ENCODE measurements at places on chromosomes 6 and 20.

- no peak for DNase-seq
Observed at GRCh38 chr6:141675957-141676356, 456.8 kb upstream of the GJE1 start.

DNA sequence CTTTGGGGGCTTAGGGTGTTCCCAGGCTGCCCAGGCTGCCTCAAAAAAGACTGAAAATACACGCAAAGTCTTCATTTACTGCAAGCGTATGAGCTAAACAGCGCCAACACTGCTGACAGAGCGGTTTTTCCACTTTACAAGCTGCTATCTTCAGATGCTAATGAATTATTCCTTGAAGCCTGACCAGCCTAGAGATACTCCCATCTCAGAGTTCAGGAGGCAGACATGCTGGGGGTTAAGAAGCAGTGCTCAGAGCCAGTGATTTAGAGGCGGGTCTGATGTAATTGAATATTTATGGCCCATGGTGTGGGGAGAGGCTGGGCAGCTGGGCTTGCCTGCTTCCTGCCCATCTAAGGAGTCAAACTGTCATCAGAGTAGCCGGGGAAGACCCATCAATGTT, 241.4 kb downstream of the SLC24A3 start:
- DNase-seq: no peak

GRCh38 chr6:166559211-166559610, 27.3 kb downstream of the RAMACL start:
- DNase-seq: no peak

DNA sequence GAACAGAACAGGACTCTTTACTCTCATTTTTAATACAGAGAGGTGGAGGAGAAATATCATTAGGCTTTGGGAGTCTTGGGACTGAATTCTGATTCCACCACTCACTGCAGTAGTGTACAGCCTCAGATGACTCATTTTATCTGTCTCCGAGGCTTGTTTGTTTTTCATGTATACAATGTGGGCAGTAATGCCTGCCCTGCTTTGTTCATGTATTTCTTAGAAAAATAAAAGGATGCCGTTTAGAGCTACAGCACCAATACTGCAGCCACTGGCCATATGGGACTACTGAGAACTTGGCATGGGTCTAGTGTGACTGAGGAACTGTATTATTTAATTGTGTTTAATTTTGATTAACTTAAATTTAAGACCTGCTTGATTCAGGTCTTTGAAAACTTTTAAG, 41.2 kb upstream of the JAG1 start:
- no peak for DNase-seq

- no peak for DNase-seq
Observed at GRCh38 chr6:4383910-4384638, 248.7 kb upstream of the ECI2 start.

GRCh38 chr6:107699697-107700325, 124.3 kb downstream of the SCML4 start:
- no peak for DNase-seq

DNA sequence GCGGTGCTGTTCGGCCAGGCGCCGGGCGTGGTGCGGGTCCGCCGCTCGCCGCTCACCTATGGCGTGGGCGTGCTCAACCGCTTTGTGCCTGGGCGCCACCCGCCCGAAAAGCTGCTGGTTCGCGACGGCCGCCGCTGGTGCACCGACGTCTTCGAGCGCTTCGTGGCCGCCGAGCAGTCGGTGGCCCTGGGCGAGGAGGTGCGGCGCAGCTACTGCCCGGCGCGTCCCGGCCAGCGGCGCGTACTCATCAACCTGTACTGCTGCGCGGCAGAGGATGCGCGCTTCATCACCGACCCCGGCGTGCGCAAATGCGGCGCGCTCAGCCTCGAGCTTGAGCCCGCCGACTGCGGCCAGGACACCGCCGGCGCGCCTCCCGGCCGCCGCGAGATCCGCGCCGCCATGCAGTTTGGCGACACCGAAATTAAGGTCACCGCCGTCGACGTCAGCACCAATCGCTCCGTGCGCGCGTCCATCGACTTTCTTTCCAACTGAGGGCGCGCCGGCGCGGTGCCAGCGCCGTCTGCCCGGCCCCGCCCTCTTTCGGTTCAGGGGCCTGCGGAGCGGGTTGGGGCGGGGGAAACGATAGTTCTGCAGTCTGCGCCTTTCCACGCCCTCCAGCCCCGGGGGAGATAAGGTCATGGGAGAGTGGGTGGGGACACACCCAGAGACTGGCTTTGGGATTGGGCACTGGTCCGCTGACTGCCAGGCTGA, 15.7 kb downstream of the ADISSP start:
- no peak for DNase-seq

DNA sequence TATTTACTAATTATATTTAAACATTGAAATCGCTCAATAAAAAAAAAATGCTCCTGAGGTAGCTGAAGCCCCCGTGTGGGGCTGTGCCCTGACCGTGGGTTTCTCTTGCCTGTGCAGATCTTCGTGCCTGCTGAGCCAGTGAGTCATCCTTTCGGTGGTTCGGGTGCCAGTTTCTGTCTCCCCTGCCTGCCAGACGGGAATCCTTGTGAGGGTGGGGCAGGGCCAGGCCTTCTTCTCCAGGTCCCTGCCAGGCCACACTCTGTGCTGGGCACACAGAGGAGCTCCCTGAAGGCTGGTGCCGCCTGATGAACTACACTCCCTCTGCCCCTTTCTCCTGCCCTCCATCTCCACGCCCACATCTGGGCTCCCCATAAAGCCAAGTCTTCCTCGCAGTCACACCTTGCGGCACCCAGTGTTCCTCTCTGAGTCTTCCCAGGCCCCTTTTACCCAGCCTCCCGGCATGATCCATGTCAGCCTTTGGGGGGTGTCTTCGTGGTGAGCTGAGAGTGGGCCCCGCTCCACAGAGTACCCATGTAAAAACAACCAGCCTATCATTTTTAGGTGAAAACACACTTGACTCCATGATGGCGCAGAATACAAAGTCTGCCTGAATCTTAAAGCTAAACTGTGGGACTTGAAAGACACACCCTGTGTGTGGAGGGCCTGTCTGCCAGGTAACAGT, 19.3 kb downstream of the FGD2 start:
- DNase-seq: no peak

GRCh38 chr20:8388141-8388540, 256.1 kb downstream of the PLCB1 start:
- DNase-seq: no peak

- DNase-seq: no peak
Observed at GRCh38 chr6:44730771-44731391, 343.4 kb downstream of the CDC5L start.

DNA sequence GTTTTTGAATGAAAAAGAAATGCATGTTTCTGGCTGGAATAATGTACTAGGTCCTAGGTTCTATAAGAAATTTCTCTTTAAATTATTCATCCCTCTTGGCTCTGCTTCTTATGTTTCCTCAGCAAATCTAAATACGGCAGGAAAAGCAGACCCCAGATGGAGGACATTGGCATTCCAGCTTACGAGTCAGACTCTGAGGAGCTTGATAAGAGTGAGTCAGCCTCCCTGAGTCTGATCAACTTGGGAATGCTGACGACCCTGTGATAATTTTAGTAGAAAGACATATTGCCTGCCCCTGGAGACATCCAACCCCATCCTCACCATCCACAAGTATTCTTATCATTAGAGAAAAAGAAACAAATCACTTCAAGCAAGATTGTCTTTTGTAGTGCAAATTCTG, 509.7 kb upstream of the MARCKS start:
- no peak for DNase-seq

GRCh38 chr6:168828800-168829199, 387.8 kb downstream of the SMOC2 start:
- DNase-seq: no peak

GRCh38 chr6:131917763-131918649, 33.2 kb downstream of the CCN2 start:
- no peak for DNase-seq

GRCh38 chr6:149458196-149458595, 26.6 kb downstream of the ZC3H12D start:
- no peak for DNase-seq

GRCh38 chr6:105109955-105110895, 69.6 kb downstream of the POPDC3 start:
- no peak for DNase-seq

- no peak for DNase-seq
Observed at GRCh38 chr6:136526196-136526930, 23.9 kb downstream of the MAP7 start.
